ENCODE measurements at places on chromosomes 16 and 17.

GRCh38 chr17:73541561-73541981 lies 102.7 kb downstream of the SDK2 start:
- no peak for DNase-seq

DNA sequence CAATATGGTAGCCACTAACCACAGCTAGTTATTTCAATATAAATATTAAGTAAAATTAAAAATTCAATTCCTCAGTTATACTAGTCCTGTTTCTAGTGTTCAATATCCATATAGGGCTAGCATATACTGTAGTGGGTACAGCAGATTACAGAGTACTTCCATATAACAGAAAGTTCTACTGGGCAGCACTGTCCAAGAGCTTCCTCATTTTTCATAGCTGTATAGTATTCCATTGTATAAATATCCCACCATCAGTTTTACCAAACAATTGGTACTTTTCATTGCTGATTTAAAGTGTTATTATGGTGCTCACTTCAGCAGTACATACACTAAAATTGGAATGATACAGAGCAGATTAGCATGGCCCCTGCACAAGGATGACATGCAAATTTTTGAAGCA lies 20.4 kb downstream of the ACSM3 start:
- DNase-seq = no peak

DNA sequence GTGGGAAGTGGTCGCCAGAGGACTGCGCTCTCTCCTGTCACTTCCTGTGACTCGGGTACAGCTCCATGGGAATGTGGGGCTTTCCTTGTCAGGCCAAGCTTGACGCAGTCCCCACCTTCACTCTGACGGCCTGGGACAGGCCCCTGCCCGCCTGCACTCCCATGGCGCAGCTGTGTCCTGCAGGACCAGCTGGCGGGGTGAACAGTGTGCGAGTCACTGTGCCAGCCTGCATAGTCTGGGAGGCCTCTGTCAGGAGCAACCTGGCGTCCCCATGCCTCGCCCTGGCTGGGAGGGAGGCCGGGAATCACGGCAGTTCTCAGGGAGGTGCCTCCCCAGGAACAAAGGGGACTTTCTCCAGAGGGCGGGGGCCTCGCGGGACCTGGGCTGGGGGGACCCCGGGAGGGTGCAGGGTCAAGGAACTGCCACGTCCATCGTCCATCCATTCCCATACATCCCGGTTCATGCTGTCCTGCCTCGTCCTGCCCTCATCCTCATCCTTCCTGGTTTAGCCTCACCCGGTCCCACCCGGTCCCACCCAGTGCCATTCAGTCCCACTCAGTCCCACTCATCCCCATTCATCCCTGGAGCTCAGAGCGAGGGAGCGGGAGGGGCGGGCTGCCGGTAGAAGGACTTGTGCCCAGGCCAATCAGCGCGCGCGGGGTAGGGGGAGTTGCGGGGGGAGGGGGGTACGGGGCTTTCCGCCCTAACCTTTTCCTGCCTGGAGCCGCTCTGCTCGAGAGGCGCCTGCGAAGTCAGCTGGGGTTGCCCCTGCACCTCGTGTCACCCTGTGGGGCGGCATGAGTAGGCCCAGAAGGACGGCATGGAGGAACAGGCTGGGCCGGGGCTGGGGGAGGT lies 13.4 kb downstream of the FLYWCH1 start:
- DNase-seq = no peak

DNA sequence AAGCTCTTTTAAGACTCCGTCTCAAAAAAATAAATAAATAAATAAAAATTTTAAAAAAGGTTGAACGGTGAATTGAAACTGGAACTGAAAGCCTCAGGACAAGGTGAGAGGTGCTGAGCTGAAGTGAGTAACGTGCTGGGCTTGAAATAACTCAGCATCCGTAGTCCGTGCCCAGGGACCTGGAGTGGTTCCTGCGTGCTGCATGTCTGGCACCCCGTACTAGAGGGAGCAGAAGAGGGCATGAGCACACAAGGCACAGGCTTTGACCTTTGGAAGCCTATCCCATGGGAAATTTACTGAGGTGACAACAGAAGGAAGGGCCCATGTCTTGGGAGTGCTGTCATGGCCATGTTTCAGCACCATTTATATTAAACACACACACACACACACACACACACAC lies 4.5 kb upstream of the MEIOB start:
- DNase-seq = no peak

DNA sequence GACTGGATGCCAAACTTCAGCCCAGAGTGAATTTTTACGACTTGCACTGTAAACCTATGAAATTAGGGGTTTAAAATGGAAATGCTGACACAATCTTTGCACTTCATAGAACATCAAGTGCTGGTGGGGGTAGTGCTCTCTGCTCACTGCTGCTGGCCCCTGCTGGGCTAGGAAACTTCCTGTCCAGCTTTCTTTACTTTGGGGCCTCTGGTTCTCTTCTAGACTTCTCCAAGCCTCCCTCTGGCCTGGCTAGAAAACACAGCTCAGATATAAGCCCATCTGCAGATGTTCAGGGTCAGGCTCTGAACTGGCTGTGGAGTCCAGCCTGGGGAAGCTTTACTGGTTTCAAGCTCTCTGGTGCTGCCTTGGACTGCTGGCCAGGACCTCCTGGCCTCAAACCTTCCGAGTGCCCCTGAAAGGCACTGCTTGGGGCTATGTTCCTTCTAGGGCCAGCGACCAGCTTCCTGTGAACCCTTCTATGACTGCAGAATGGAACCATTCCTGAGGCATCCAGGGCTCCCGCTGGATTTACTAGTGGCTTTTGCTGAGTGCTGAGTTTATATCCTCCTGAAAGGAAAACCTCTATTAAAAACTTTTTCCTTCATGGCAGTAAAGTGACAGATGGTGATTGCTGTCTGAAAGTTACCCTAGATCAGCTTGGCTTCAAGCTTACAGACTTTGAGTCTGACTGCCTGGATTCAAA lies 59.4 kb downstream of the TBX4 start:
- no peak for DNase-seq

DNA sequence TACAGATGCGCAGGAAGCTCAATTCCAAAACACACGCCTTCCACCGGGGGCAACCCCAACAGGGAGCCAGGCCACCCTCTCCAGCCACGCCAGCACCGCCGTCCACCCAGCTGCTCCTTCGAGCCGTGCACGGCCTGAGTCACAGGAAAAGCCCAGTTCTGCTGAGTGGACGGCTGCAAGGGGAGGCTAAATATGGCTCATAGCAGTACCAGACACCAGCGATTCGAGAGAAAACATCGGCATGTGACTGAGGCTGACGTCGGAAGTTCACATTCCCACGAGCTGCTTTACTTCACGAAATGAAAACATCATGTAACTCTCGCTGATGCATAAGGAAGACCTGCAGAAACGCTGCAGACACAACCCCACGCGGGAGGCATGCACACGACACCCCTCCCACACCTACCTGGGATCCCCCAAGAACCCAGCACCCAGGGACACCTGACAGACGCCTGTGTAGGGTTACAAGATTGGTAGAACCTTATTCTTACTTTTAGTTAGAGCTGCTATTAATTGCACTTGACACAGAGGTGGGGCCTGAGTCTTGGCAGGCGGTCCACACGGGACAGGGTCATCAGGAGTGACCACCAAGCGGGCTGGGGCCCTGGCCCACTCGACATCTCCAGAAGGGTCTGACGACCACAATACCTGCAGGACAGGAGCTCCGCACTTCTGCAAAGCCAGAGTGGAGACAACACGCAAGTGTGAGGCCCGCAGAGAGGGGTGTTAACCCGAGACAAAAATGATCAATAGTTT lies 116.8 kb downstream of the ANKRD11 start:
- DNase-seq = no peak
